ENCODE measurements at places on chromosomes 2 and 18.

- DNase-seq: no peak
Observed at GRCh38 chr2:178234648-178235047, 40.3 kb downstream of the OSBPL6 start.

GRCh38 chr2:64941143-64941542 is 48.1 kb upstream of the SLC1A4 start:
- no peak for DNase-seq

DNA sequence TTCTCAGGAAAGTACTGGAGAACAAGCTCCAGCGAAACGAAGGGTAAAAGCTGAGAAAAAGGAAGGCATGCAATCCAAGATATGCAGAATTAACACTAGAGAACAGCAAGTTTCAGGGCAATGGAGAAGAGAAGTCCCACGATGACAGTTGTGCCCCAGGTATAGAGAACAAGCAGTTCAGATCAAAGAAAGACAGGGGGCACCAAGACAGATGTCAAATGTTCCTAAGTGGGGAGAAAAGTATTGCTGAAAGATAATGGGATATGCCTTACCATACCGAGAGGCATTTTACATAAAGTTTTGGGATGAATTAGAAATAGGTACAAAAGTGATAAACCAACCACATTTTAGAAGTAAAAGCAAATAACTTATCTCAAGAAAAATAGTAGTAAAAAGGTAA is 79.1 kb upstream of the UBE2E3 start:
- DNase-seq: no peak

DNA sequence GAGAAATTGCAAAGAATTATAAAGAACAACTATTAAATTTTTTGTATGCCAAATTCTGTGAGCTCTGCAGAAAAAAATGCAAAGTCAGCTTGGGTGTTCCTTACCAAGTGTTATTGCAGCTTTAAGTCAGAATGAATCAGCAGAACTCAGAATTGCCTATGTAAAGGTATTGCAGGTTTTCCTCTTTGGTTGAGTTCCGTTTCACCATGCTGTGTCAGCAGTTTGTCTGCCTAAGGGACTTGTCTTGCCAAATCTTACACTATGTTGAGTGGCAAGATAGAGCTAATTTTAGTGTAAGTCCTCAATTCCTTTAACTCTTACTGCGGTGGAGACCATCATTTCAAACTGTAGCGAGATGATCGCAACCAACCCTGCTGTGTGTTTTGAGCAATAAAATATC is 38.8 kb downstream of the ADAM23 start:
- DNase-seq: no peak

- no peak for DNase-seq
Observed at GRCh38 chr2:121838551-121838950, 83.1 kb downstream of the TSN start.

GRCh38 chr2:233208382-233209116 is 42.9 kb upstream of the ATG16L1 start:
- no peak for DNase-seq

- no peak for DNase-seq
Observed at GRCh38 chr2:32617599-32618189, 10.2 kb upstream of the TTC27 start.

DNA sequence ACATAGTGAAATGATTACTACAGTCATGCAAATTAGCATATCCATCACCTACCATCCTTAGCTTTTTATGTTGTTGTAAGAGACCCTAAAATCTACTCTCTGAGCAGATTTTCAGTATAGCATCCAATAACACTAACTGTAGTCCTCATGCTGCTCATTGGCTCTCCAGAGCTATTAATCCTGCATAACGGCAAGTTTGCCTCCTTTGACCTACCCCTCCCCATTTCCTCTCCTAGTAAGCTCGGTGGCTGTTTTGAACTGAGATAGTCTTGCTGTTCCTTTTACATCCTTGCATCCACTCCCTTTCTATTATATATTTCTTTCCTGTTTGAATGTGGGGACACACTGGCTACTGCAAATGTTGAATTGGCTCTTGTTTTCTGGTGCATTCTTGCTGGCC is 481.5 kb downstream of the TSN start:
- no peak for DNase-seq

GRCh38 chr2:221975151-221975550 is 323.6 kb downstream of the PAX3 start:
- DNase-seq: no peak

- DNase-seq: no peak
Observed at GRCh38 chr2:120005834-120006521, 6.9 kb upstream of the EPB41L5 start.

GRCh38 chr18:5122272-5122671 is 74.8 kb downstream of the AKAIN1 start:
- DNase-seq: no peak

DNA sequence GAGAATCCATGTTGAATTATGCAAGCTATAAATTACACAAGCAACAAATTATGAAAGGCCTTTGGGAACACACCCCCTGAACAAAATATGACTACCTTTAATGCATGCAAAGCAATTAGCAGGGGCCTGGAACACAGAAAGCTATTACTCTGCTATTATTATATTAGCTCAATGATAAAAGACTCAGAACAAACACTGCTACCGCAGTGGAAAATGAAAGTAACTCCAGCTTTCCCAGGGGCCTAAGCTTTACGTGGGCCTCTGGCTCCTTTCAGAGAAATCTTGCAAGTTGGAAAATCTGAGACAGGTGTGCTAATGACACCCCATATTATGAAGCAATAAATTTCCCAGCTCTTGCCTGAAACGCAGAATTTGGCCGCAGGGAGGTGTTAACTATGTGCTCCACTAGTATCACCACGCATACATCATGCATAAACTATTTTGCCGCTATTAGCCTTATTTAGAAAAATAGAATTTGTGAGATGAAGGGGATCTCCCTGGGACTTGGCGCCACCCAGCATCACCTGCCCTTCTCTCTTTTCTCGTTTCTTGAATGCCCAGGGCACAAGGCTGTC is 321.6 kb upstream of the LYPD1 start:
- no peak for DNase-seq

- DNase-seq: no peak
Observed at GRCh38 chr2:47493317-47494035, 90.5 kb downstream of the MSH2 start.

- no peak for DNase-seq
Observed at GRCh38 chr2:96267159-96267971, 1.3 kb downstream of the CIAO1 start.

DNA sequence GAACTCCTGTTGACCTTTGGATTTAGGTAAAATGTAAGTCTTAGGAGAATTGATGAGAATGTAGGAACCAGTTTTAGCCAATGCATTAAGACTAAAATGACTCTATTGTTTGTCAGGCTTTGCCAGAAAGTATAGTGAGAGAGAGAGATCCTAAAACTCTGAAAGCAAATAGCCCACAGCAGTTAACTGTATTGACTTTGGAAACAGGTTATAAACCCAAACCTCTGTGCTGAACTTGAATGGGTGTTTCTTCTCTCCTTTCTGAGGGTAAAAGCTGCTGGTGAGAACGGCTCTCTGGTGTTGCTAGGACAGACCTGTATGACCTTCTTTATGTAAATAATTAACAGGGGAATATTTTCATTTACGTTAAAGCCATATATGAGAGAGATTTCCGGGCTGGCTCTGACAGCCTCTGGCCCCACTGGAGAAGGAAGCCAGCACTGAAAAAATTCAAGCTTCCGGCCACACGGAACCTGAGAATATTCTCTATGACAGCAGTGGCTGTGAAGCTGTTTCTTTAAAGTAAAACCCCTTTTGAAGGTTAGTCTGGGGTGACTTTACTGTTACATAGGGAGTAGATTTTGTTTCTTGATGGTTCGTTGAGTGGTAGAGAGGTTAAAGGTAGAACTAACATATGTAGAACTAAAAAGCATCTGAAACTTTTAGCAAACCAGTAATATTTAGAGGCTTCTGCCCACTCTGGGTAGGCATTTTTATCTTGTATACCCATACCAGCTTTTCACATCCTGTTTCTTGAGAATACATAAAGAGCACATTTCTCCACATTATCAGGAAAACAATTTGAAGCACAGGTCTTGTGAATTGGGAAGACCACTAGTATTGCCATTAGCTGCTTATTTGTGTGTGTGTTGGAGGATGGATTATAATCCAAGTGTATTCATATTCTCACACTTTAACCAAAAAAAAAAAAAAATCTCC is 123.8 kb downstream of the SPTBN1 start:
- DNase-seq: no peak

GRCh38 chr18:58893388-58894099 is 28.9 kb downstream of the ZNF532 start:
- DNase-seq: no peak

DNA sequence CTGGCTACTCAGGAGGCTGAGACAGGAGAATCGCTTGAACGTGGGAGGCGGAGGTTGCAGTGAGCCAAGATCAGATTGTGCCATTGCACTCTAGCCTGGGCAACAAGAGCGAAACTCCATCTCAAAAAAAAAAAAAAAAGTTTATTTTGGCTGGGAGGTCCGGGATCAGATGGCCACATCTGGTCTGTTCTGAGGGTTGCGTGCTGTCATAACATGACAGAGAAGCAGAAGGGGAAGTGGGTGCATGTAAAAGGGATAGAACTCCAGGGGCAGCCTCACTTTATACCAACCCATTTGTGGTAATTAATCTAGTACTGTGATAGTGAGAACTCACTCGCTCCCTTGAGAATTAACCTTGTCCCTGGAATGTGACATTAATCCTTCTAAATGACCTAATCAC is 101.2 kb downstream of the PTPN4 start:
- no peak for DNase-seq

DNA sequence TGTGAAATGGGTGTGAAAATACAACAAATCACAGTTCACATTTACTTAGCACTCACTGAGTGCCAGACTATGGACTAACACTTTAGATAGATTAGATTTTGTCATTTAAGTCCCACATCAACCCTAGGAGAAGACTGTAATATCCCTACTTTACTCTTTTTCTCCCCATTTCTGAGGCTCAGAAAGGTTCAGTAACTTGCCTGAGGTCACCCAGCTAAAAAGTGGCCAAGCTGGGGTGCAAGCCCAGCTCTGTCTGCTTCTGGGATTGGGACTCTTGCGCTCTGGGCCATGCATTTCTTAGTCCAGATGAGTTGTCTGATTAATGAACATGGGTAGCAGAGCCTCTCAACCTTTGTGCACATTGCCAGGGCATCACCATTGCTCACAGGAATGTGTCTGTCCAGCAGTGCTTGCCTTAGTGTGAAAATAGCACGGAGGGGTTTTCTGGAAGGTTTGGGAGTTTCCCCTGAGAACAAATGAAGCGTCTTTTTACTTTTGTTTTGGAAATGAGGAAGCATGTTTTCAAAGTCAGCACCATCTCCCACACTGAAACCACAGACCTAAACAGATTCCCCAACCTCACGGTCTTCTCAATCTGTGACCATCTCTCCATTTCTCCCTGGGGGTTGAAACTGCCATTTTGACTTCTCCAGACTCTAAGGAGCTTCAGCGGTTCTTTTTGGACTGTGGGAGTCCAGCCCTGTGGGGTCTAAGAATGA is 31.9 kb downstream of the NRP2 start:
- no peak for DNase-seq

- DNase-seq: no peak
Observed at GRCh38 chr2:222794585-222795449, 66.0 kb upstream of the ACSL3 start.

GRCh38 chr2:17959356-17959755 is 80.9 kb downstream of the KCNS3 start:
- DNase-seq: no peak

DNA sequence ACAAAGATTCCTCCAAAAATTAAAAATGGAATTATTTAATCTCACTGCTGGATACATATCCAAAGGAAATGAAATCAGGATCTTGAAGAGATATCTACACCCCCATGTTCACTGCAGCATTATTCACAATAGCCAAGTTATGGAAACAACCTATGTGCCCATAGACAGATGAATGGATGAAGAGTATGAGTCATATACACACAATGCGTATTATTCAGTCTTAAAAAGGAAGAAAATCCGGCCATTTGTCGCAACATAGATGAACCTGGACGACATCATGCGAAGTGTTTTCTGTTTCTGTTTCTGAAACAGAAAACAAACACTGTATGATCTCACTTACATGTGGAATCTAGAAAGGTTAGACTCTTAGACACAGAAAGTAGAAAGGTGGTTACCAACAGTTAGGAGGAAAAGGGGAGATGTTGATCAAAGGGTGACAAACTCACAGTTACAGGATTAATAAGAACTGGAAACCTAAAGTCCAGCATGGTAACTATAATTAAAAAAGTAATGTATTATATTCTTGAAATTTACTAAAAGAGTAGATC is 87.8 kb upstream of the ERBB4 start:
- DNase-seq: no peak

- no peak for DNase-seq
Observed at GRCh38 chr18:51049137-51049536, 19.1 kb downstream of the SMAD4 start.

GRCh38 chr2:53752385-53752784 is 15.2 kb upstream of the CHAC2 start:
- DNase-seq: no peak

- DNase-seq: no peak
Observed at GRCh38 chr2:130337735-130338325, 4.9 kb upstream of the IMP4 start.

- no peak for DNase-seq
Observed at GRCh38 chr18:56559044-56559443, 79.3 kb downstream of the TXNL1 start.

- DNase-seq: no peak
Observed at GRCh38 chr2:197307933-197308521, 2.6 kb downstream of the ANKRD44 start.

- DNase-seq: peak; percentile 26
Observed at GRCh38 chr18:22346953-22347605, 70.6 kb downstream of the CTAGE1 start.

DNA sequence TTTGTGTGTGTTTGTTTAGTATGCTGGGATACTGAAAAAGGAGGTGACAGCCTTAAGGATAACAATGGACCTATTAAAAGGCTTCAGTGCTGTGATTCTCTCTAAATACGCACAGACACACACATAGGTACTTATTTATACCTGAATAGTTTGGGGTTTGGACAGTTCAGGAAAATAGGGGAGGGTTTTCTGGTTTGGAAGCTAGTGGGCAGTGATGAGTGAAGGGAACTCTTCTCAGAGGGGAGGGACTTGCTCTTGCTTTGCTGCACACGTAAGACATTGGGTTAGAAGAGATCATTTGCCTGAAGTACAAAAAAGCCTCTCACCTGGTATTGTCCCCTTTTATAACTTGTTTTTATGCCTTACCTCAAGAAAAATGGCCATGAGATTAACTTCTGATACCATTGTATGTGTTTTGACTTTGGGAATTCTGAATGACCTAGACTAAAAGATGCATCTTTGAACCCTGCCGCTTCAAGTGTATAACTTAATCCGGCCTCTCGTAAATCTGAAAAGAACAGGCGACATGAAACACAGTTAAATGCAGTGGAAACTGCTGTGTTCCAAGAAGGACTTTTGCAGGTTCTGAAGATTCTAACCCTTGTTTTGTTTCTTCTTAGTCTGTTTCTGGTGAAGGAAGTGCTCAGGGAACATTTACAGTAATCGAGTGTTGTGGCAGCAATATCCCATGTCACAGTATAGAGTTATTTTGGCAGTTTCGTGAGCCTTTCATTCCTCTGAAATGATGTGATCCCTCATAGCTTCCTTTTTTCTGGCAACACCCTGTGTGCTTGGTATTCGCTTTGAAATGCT is 2.5 kb downstream of the CRIM1 start:
- peak; percentile 58 for DNase-seq

GRCh38 chr2:224894356-224894755 is 147.9 kb downstream of the DOCK10 start:
- no peak for DNase-seq
